Hindlimb muscle (tissue), 1 donor: ENCODE measurements at places on chromosomes 16 and 17. TPM values are rescaled to one million over a fixed set of nuclear protein-coding genes. Genes with fewer than 3 reads are reported as not detected.

Gene CDH16
- polyA plus RNA-seq: not detected

Gene C17orf50
- polyA plus RNA-seq: not detected

Gene PTX4
- 0.59 TPM for polyA plus RNA-seq

Gene RAPGEFL1
- 7.7 TPM for polyA plus RNA-seq

Gene FBXW10B
- 1.9 TPM for polyA plus RNA-seq

Gene TM4SF5
- polyA plus RNA-seq: not detected

Gene PRR15L
- not detected for polyA plus RNA-seq

Gene CHMP1A
- 51.3 TPM for polyA plus RNA-seq

Gene SMARCE1
- polyA plus RNA-seq: 113 TPM

Gene SP6
- polyA plus RNA-seq: 0.93 TPM

Gene CLEC3A
- not detected for polyA plus RNA-seq

Gene SMIM36
- polyA plus RNA-seq: 0.09 TPM

Gene DHRS7C
- 118 TPM for polyA plus RNA-seq

Gene FN3K
- 23.1 TPM for polyA plus RNA-seq

Gene TEKT5
- polyA plus RNA-seq: not detected

Gene BCAR1
- 69.4 TPM for polyA plus RNA-seq

Gene CLEC19A
- polyA plus RNA-seq: 0.17 TPM
